Ammon's horn (tissue), 1 donor: ENCODE measurements at places on chromosomes 1 and 21.

GRCh38 chr1:234691567-234691966, 81.6 kb upstream of the IRF2BP2 start:
- no peak for DNase-seq

DNA sequence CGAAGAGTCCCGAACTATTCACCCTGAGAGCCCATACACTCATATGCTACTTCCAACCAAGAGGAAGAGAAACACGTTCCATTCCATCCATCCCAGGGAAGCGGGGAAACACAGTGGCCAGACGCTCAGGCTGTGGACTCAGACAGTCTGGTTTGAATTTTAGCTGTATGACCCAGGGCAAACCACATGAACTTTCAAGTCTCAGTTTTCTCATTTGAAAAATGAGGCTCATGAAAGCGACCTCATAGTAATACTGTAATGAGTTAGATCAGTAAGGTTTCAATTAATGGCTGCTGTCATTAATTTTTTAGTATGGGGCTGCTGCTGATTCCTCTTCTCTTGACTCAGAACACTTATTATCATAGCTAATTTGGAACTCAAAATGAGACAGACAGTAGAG, 1.5 kb downstream of the FCRL4 start:
- DNase-seq = no peak

DNA sequence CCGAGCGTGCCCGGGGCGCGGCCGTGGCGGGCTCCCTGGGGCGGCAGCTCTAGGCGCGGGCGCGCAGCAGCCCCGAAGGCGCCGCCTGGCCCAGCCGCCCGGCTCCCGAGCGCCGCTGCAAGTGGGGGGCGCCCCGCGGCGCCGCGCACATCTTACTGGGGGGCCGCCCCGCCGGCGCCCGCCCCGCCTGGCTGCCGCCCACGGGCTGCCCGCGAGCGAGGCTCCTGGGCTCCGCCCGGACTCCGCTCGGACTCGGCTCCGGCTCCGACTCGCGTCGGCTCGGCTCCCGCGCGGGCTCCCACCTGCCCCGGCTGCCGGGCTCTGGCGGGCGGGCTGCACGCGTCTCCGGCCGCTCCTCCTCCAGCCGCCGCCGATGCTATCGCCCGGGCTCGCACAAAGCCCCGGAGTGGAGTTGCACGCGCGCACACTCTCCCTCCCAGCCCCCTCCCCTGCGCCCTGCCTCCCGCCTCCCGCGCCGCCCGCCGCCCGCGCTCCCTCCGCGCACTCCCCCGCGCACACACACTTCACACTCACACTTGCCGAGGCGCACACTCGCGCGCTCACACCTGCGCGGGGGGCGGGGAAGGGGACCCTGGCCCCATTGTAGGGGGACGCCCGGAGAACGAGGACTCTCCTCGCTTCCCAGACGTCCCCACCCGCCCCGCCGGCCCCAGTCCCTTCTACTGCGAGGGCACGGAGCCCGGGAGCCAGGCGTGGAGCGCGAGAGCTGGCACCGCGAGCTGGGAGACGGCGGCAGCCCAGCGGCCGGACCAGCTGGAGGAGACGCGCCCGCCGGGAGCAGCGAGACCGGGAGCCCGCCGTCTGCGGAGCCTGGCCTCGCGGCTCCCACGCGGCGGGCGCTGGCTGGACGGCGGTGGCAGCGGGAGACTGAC, at the start of gene GRIK3:
Gene GRIK3 (minus strand): TSS at position 395 of the 893 bp plus-strand sequence. CDS start 407 bp downstream, outside the sequence.
- no peak for DNase-seq

GRCh38 chr1:20426371-20426770, 59.6 kb downstream of the CAMK2N1 start:
- DNase-seq = no peak
